Choroid plexus epithelial cell (primary cell): ENCODE measurements at places on chromosomes 2 and 18.
A peak's percentile ranks its signal among the peaks of the same experiment; 100 is the strongest.

DNA sequence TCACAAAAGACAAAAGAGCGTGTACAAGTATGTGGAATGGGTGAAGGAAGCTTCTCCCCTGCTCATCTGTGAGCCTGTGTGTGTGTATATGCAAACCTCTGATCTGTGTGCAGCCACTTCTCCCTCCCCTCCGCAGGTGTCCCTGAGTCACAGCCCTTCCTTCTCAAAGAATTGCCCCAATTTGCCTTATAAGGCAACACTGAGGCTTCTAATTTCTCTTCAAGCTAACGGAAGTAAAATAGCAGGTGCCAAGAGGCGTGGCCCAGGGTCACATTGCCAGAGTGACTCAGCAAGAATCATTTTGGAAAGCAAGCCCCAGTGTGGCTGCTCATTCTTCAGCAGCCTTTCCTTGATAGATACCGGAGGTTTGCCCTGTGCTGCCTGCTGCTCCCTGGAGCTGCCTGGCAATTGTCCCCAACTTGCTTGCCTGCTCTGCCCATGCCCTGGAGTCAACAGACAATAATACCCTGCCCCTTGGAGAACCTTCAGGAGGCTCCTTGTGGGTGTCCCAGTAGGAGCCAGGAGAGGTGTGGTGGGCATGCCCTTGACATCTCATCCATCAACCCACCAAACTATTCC is 37.3 kb upstream of the BMP10 start:
- peak; percentile 69 for DNase-seq

DNA sequence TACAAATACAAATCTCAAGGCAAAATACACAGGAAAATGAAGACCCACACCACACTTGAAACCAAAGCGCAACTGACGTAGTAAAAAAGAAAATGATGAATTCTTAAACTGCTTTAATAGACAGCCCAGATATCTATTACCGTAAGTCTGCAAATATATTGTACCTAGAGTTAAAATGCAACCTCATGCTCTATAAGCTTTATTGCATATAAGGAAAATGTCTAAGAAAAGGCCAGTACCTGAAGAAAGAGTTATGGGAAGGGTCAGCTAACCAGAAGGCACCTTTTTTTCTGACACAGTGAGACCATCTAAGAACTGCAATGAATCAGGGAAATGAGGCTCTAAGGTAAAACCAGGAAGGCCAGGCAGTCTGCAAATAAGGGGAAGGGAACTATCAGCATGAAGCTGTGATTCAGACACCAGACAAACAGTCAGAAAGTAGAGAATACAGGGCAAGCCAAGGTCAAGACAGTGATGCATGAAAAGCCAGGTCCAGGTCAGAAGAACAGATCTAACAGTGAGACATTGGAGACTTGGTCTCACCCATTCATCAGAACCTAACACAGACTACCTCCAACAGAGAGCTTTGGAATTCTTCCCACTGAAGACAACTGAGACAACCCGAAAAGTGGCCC is 46.9 kb downstream of the PDE11A start:
- no peak for DNase-seq

DNA sequence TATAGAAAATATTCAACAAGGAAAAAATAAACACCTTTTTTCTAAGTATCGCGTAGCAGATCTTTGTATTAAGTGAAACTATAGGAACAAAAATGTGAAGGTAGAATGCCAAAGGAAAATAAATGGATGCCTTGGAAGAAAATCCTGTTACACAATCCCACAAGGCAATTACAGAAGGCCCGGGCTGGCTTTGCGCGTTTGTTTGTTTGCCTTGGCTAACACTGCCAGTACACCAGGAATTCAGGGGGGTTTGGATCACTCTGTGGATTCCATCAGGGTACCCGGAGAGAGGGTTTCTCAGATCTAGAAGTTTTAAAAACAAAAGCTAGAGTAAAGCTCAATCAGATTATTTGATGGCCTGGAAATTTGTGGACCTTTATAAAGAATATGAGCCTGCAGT is 478.3 kb downstream of the FBXO15 start:
- DNase-seq, result peak; percentile 85

DNA sequence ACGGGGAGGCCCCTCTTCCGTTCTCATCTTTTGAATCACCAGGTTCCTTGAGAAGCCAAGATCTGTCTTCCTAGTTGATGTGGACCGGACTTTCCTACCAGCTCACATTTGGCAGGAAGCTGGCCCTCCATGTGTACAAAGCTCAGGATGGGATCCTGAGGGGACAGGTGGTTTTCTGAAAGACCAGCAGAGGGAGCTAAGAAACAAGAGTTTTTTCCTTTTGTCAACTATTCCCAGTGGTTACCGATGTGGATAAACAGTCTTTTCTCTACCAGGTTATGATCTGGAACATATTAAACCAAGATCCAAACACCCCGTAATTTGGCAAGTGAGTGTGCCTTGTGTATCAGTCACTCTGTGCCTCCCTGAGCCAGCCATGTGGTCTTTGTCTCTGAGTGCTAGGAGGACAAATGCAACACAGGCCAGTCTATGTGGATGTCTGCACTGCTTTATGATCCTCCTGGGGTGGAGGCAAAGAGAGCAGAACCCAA is 25.1 kb upstream of the ARHGAP25 start:
- DNase-seq, result peak; percentile 67

DNA sequence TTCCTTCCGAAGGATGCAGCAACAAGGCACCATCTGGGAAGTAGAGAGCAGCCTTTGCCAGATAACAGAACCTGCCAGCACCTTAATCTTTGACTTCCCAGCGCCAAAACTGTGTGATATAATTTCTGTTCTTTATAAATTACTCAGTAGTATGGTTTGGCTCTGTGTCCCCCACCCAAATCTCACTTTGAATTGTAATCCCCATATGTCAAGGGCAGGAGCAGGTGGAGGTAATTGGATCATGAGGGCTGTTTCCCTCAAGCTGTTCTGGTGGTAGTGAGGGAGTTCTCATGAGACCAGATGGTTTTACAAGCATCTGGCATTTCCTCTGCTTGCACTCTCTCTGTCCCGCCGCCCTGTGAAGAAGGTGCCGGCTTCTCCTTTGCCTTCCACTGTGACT is 899.9 kb downstream of the TRIB2 start:
- DNase-seq, result no peak

DNA sequence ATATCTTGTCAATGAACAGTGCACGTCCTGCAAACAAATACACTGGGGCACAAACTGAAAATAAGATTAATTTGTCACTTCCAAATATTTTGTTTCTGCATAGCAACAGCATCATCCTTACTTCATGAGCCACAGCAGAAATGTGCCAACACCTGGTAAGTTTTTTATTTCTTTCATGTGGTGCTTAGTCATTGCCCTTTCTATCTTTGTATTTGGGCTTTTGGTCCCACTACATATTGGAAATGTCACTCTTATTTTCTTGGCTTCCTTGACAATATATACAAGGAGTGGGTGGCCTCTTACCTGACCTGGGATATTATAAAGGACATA is 208.0 kb downstream of the RBM43 start:
- DNase-seq, result no peak

DNA sequence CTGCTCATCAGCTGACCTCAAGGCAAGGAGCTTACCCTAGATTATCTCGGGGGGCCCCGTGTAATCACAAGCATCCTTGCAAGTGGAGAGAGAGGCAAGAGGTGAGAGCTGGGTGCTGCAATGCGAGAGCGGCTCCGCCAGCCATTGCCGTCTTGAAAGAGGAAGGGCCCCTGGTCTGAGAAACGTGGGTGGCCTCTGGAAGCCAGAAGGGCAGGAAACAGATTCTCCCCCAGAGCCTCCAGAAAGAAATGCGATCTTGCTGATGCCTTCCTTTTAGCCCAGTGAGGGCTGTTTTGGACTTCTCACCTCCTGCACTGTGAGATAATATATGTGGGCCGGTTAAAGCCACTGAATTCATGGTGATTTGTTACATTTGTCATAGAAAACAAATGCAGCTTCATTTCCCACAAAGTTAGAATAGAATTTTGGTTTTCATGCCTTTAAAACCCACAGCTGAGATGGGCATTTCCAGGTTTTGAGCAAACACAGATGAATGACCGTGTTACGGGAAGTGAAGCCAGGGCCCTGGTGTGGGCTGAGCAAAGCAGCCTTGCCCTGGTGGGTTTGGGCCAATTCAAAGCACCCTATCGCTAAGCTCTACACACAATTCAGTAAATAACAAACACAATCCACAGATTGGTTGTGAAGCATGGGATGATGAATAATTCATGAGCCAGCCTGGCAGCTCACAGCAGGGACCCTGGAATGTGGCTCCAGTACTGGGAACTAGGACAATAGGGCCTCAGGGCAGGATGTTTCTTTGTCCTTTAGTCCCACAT is 319.9 kb upstream of the HS6ST1 start:
- DNase-seq, result peak; percentile 70

GRCh38 chr18:61545281-61546245 is 212.3 kb downstream of the CDH20 start:
- DNase-seq, result no peak

DNA sequence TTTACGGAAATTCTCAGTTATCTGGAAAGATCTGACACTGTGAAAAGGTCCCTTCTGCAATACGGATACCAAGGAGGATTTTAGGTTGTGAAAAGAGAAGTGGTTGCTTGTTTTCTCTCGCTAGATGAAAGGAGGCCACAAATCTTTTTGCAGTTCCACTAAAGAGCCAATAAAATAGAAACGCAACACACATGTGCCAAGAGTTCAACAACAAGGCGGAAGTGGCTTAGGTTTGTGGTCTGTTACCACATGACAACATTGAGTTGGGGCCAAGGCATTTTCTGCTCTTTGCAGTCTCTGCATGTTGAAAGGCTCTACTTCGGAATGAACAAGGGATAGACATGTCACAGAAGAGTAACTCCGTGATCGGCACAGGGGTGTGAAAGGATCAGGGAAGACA is 115.7 kb upstream of the OSR1 start:
- peak; percentile 42 for DNase-seq

DNA sequence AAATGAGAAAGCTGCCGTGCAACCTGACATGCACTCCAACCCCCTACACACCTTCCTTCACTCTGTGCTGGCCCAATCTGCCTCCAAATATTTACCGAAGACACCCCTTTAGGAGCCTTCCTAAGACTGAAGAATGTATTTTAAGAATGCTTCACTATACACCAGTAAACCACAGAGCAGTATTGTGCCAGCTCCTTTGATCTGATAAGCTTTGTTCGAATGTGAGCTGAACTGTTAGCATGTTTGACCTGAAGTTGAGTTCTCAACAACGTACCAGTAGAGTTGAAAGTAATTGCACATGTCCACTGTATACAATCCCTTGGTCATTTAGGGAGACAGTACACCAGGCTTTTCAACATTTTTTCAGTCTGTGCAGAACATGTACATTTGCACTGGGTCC is 259.2 kb downstream of the TGIF1 start:
- DNase-seq, result no peak

DNA sequence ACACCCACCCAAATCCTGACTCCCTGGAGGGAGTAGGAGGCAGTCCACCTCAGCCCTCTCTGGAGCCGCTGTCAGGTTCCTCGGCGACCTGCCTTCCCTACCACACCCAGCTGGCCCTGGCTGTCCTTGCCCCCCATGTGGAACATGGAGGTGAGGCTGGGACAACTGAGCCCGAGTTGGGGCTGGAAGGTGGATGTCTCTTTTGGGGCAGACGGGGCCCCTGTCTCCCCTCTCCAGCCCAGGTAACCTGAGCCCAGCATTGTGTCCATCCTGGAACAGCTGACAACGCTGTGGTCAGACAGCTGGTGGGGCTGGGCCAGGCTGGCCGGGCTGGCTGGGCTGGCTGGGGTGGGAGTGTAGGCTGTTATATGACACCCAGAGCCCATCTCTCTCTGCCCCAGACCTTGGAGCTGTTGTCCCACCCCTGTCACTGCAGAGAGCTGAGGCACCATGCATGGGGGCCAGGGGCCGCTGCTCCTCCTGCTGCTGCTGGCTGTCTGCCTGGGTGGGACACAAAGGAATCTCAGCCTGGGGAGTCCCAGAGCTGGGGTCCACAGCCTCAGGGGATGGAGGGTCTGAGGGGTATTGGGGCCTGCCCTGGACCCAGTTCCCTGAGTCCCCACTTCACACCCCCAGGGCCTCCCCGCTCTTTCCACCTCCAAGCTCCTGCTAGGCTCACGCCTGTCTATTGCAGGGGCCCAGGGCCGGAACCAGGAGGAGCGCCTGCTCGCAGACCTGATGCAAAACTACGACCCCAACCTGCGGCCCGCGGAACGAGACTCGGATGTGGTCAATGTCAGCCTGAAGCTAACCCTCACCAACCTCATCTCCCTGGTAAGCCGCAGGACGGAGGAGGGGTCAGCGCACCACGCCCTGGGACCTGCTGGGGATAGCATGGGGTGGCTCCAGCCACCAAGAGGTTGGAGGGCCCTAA is at the start of gene CHRNG:
CHRNG (plus strand) TSS at position 395 of the 934 bp plus-strand sequence; CDS start at position 451, 56 bp downstream.
- no peak for DNase-seq

GRCh38 chr2:113061241-113061640 is 2.2 kb downstream of the IL36RN start:
- DNase-seq, result no peak

DNA sequence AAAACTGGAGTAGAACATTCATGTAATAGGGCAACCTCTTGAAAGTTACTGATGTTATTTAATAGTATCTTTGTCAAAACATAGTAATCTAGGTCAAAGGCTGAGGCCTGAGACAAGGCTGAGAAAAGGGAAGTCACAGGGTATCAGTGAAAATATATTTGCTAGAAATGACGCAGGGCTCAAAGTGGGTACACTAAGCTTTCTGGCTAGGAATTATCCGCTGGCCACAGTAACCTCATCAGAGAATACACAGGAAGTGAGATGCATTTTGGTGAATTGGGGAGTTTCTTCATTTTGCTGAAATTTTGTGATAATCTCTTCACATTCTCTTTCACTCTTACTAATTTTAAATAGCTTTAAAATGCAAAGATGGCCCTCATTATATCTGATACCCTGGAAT is 206.8 kb downstream of the OTX1 start:
- no peak for DNase-seq

DNA sequence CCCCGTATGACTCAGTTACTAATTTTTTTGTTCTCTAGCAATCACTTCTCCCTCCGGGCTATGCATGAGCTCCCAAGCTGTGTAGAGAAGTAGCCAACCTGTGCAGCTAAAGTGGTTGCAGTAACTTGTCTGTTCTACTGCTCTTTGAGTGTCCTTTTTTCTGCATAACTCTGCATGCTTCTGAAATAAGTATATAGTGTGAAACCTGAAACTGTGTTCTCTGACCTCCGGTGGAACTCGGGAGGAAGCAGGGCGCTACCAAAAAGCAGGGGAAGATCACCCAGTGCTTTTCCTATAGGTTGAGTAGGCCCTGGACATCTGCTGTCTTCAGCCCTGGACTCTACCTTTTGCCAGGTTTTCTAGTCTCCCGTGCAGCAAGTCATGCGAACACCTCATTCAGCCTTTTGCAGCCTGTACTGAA is 47.8 kb downstream of the PHLPP1 start:
- DNase-seq, result peak; percentile 73

DNA sequence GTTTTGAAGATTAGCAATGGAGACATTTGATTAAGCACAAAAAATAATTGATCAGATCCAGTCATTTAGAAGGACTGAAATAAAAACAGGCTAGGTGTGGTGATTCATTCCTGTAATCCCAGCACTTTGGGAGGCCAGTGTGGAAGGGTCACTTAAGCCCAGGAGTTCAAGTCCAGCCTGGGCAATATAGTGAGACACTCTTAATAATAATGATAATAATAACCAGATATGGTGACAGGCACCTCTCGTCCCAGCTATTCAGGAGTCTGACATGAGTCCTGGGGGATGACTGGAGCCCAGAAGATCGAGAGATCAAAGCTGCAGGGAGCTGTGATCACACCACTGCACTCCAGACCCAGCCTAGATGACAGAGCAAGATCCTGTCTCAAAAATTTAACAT is 3.5 kb upstream of the FN1 start:
- DNase-seq, result peak; percentile 13

- DNase-seq, result no peak
These were observed 441.3 kb upstream of the SLC14A2 start for GRCh38 chr18:45173799-45174519.

- no peak for DNase-seq
These were observed 312.6 kb upstream of the GALNT5 start for GRCh38 chr2:156944871-156945270.
